Stimulated activated CD8-positive, alpha-beta memory T cell treated with anti-CD3 and anti-CD28 coated beads, Interleukin-2, amount 100 ng/mL, for 1 hour (primary cell): ENCODE measurements at places on chromosomes 2 and 18.

DNA sequence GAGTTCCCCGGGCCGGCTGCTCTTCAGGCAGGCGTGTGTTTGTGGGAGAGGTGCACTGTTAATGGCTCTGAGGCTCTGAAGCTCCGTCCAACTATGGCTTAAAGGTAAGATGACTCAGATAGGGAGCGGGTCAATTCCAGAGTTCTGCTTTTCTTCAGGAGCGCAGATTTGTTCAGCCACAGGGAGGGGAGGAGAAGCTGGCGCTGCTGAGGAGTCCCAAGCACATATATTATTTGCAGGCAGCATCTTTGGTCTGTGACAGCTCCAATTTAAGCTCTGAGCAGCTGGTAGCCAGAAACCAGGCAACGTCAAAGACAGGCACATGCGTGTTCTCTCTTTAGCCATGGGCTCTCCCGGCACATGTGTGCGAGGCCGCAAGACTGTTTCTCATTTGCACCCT lies 229.2 kb downstream of the BCL2 start:
- DNase-seq: no peak

DNA sequence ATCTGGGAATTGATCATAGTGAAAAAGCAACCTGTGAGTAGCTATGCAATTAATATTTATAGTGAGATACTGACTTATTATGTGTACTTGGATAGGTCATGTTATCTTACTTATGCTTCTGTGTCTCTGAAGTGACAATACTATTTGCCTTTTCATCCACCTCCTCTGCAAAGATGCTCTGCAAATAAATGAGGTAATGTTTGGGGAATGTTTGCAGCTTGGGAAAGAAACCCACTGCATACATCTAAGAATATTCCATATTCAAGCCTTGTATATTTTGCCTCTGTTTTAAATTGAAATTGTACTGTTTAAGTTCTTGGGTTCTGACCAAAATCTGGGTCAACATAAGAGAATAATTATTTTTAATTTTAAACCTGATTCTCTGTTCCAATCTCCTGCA lies 217.4 kb upstream of the DTNA start:
- no peak for DNase-seq

GRCh38 chr2:10453905-10454298 lies 5.8 kb upstream of the ODC1 start:
- DNase-seq: no peak

DNA sequence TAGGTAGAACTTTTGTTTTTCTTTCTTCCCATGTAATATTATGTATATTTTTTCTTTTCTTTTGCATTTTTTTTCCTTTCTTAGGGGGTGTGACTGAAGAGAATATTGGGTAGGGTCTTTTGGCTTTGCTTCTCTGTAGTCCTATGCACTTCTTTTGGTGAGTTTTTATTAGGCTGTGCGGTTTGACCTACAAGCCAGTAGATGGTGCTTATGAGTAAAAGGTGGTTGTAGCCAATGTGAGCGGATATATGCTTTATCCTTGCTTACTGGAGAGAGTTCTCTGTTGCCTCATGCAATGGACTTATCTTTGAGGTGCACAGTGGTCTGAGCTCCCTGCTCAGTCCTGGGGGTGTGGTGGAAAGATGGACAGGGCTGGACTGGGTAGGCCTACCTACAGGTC lies 52.7 kb downstream of the DSEL start:
- DNase-seq: no peak

DNA sequence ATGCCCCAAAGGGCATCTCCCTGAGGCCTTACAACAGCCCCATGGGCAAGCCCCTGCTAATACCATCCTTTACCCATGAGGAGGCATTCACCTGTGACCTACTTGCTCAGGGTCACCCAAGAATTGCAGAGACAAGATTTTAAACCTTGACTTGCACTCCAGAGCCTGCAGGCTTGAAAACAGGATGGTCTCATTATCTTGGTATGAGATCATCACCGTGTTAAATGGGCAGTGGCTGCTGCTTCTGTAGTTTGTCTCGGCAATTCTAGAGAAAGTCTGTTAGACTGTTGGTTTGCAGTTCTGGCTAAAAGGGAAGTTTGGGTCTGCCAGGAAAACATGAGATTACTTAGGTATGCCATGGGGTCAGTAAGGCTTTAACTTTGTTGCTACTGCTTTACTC lies 698.9 kb downstream of the GALR1 start:
- DNase-seq: no peak

DNA sequence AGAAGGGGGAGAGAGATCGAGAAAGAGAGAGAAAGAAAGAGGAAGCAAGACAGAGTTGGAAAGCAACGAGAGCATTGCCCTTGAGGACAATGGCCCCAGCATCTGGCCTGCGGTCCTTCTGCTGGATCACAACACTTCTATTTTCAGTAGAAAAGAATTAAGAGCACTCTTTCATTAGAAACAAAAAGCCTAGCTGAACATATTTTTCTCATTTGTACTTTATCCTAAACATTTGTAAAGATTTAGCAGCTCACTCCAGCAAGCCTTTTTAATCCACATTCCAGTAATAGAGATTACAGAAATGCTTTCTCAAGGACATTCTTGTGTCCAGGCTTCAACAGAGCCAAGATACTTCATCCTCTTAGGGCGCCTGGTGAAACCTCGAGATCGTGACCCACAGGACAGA lies 31.6 kb upstream of the AFF3 start:
- DNase-seq: no peak

GRCh38 chr2:10810202-10811161 lies 2.1 kb downstream of the PDIA6 start:
- no peak for DNase-seq

GRCh38 chr2:45992021-45992740 lies 305.0 kb upstream of the EPAS1 start:
- DNase-seq: no peak

- no peak for DNase-seq
Measured at GRCh38 chr2:205640716-205641115, 41.6 kb upstream of the NRP2 start.

DNA sequence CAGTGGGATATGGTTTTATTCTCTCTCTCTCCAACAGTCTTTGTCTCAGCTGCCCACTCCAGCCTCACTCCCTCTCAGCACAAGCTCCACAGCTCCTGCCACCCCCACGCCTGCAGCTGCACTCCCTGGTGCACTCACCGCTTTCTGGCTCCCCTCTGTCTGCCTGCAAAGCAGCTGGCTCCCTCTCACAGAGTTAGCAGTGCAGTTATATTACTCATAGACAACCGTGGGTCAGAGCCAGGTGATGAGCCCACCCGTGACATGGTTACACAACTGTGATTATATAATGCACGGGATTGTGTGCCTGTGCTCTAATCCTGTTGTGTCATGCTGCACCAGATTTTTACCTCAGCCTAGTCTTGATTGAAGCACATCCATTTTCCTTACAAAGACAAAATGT lies 276.9 kb upstream of the CHAC2 start:
- no peak for DNase-seq

DNA sequence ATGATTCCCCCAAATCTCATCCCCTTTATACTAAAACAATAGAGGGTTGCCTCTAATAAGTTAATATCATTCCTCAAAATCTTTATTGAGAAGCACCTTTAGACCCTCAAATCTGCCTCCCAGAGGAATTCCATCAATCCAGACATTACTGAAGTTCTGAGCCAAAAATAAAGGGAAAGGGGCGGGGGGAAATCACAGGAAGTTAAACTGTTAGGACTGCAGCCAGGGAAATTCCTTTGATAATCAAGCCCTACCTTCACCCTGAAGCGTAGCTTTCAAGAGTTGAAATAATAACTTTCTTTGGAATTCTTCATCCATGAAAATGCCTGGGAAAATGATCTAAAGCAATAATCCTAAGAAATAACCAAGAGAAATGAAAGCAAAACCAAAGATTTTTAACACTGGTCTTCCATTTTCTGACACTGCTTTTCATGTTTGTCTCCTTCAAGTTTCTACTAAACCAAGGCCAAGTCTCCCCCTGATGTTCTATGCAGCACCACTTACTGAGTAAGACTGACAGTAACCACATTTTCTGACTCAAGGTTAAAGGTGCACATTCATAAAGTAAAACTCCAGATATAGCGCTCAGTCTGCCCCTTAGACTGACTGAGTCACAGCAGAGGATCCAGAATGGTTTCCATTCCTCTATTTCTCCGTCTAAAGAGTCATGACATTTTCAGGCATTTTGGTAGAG lies 78.2 kb downstream of the TCF4 start:
- no peak for DNase-seq

DNA sequence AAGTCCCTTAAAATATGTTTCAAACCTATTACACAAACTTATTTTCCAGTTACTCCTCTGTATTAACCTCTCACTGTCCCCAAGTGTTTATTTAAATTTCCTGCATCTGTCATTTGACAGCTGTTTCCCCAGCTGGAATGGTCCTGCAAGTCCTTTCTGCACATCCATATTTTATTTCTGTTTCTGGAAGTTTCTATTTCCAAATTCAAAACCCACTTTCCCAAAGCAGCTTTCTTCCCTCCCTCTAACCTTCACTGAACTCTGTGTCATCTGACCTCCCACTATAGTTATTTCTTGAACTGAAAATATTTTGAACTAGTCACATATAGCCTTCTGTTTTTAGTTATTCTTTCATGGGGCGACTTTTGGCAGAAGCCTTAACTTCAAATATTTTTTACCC lies 459.4 kb upstream of the MC4R start:
- DNase-seq: no peak

GRCh38 chr18:31042084-31042405 lies 497 bp downstream of the DSC3 start:
- DNase-seq: no peak

- no peak for DNase-seq
Measured at GRCh38 chr2:59572227-59572626, 981.2 kb downstream of the BCL11A start.

DNA sequence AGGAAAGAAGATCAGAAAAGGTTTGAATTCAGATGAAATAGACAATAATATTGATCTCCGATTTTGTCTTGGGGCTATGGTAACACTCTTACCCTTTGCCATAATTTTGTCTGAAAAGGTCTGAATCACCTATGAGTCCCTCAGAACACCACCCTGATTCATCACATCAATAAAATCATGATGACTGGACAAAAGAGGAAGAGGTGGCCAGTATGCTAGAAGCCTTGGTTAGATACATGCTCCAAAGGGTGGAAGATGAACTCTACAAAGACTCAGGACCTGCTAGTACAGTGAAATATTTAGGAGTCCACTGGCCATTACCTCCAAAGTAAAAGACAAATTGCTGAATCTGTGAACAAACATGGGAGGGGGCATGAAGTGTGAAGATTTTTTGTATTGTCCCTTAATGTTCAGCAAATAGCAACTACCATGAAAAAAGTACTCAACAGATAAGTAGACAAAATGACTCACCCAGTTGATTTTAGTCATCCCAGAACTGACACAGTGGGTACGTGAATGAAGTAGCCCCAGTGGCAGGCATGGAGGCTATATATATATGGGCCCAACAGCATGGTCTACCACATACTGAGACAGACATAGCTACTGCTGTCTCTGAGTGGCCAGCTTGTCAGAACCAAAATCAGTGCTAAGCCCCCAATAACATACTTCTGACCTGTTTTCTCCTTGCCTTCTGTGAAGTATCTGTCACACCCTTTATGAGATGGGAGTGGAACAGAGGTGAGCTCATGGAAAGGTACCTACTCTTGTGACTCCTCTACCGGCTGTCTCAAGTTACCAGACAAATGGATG lies 36.5 kb upstream of the GLS start:
- no peak for DNase-seq

DNA sequence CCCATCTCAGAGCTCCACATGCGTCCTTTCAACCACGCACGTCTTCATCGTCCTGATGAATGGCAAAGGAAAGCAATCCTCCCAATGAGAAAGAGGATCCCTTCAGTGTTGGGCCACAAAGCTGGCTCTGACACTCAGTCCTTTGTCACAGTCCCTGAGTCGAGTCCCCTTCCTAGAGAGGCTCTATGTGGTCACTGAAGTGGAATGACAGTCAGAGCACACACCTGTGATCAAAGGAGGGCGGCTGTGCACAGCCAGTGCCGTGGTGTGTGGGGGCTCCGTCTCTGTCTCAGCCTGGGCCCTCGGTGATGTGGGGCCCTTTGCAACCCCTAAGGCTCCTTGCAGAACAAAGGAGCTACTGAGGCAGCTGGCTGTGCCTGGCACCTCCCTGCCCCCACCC lies 157.3 kb upstream of the APCDD1 start:
- no peak for DNase-seq

- no peak for DNase-seq
Measured at GRCh38 chr2:168424112-168424951, 31.7 kb upstream of the CERS6 start.

GRCh38 chr2:105446501-105446900 lies 47.6 kb upstream of the FHL2 start:
- no peak for DNase-seq

GRCh38 chr2:64143169-64144056 lies 807 bp downstream of the PELI1 start:
- DNase-seq: no peak

GRCh38 chr2:41595240-41595639 lies 452.6 kb upstream of the PKDCC start:
- no peak for DNase-seq

DNA sequence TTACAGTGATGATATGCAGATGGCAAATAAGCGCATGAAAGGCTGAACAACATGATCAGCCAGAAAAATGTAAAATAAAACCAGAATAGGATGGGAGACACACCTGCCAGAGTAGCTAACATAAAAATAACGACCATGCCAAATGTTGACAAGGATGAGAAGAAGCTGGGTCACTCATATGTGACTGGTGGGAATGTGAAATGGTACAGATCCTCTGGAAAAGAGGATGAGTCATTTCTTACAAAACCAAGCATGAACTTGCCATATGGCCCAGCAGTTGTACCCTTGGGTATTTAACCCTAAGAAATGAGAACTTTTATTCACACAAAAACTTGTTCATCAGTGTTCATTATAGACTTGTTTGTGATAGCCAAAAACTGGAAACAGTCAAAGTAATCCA lies 143.8 kb downstream of the SH3BP4 start:
- no peak for DNase-seq

DNA sequence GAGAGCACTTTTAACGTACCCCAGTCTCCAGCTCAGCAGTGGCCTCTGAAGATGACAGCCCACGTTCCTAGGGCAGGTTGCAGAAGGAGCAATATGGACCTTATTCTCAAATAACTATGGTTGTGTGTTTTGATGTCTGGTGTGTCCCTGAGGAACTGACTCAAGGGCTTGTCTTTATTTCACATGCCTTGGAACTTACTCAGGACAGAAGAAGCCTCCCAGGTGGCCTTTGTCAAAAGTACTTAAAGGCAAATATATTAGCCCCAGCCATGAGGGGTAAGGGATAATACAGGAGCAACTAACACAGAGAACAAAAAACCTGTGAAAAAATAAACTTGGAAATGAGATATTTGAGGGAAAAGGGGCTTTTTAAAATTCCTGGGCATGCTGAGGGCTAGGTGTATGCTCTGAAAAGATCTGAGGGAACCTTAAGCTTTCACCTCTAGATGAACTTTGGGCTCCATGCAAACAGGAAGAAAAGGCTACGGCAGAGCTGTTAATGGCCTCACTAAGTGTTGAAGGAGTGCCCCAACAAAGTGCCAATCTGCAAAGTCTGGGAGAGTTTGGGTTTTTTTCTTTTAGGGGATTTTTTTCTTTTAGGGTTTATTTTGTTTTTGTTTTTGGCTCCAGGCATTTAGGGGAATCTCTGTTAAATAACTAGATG lies 40.3 kb downstream of the SRBD1 start:
- DNase-seq: no peak

- DNase-seq: no peak
Measured at GRCh38 chr2:218997731-218998130, 4.5 kb upstream of the CRYBA2 start.
